ENCODE measurements at places on chromosomes 11 and 22.

GRCh38 chr22:41512421-41513194 lies 31.7 kb downstream of the POLR3H start:
- no peak for DNase-seq

- DNase-seq, result no peak
These were observed 788 bp downstream of the MUC6 start for GRCh38 chr11:1035577-1036283.

- DNase-seq, result no peak
These were observed 134.9 kb upstream of the ZC3H12C start for GRCh38 chr11:109958131-109958820.

GRCh38 chr11:27358296-27358695 lies 4.7 kb downstream of the CCDC34 start:
- DNase-seq, result no peak

DNA sequence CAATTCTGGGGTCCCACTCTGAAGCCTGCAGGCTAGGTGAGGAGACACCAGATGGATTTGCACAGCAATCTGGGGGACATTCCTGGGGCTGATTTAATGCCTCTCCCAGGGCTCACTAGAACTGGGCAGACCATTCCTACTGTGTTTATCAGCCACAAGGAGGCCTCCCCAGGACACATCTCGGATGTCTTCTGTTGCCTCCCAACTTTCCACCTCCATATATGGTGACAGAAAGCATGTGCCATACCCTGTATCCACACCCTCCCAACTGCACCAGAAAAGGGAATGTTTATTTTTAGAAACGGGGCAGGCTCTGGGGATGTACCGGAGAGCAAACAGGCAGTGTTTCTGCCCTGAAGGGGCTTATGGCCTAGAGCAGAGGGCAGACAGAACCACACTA lies 181.8 kb downstream of the CSNK2A3 start:
- no peak for DNase-seq

GRCh38 chr11:762421-763072 lies 14.7 kb downstream of the GATD1 start:
- DNase-seq, result no peak

DNA sequence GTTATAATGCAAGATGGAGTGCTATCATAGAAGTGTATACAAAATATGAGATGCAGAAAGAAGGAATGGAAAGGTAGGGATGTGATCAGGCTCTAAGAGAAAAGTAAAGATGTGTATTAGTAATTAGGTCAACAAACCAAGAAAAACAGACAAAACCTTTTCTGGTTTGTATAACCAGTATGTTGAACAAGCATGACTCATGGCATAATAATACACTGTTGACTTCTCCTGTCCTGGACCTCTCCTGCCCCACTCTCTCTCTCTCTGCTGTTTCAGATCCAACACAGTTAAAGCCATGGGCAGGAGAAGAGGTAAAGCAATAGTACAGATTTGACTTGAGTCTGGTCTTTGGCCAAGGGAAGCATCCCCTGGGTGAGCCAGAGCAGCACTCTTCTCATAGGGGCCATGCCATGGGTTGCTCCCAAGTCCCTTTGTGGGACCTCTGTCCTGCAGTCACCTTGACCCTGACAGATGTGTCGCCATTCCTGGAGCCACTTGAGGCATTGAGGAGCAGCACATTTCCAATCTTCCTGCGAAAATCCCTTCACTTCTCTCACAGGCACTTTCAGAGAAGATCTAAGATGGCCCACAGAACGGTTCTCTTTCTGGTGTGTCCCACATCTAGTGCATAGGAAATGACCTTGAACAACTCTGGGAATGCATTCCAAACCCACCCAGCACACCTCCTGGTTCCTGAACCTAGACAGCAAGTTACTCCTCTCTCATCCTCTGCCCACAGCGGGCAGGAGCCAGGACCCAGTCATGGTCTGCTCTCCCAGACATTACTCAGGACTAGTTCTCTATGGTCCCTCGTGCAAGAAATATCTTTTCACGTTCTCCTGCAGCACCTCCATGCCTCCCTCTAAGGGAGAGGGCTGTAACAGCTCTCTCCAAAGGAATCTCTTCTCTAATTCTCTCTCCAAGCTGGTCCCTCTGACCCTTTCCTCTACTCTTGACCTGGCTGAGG lies 58.2 kb upstream of the PRSS23 start:
- DNase-seq, result no peak

GRCh38 chr11:7551571-7551970 lies 37.8 kb downstream of the PPFIBP2 start:
- no peak for DNase-seq

- no peak for DNase-seq
These were observed 620.1 kb upstream of the KIRREL3 start for GRCh38 chr11:127620671-127621070.

GRCh38 chr11:57116654-57117053 lies 65.1 kb upstream of the LRRC55 start:
- no peak for DNase-seq

- DNase-seq, result peak; percentile 57
These were observed 80.8 kb downstream of the ZC3H12C start for GRCh38 chr11:110173811-110174644.

GRCh38 chr22:36081023-36081431 lies 52.4 kb upstream of the RBFOX2 start:
- no peak for DNase-seq

DNA sequence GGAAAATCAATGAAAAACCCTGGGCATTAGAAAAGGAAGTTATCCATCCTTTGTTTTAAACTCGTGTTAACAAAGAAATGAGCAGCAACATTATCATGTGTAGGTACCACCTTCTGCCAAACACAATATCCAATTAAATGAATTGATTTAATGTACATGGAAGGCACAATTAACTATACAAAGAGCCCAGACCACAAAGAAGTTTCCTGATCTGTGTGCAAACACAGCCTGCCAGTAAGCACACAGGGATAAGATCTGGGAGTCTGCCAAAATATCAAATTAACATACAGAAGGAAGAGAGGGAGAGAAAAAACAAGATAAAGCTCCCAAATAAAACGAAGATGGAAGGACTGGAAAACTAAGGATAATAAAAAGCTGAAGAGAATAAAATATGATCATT lies 54.1 kb upstream of the SLC25A1 start:
- DNase-seq, result no peak

DNA sequence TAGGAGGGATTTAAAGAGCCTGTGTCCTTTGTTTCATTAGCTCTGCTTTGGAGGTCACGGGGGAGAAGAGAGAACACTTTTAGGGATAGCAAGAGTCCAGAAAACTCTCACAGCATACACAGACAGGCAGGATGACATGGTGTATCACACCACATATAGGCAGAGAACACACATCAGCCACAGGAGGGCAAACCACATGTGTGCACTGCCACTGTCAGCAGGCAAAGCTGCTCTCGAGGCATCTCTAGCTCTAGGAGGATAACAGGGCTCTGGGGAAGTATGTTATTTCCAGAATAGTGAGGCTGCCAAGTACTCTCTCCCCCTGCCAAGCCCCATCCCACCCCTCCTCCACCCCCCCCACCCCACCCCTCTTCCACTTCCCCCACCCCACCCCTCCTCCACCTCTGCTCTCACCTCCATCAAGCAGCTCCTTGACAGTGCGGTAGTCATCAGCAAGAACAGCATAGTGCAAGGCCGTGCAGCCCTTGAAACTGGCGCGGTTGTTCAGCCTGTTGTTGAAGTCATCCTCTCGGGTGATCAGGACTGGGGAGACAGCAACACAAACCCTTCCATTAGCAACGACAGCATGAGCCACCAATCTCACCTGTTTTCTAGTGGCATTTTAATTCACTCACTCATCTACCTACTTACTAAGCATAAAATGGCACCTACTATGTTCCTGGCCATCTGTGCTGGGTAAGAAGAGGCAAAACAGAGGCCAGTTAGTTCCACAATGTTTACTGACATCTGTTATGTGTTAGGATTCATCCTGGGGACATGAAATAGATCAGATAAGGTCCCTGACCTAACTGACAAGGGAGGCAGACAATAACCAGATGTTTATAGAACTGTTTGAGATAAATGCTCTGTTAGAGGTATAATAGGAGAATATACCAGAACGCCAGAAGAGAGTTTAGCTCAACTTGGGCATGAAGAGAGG lies 75.6 kb downstream of the CLPB start:
- no peak for DNase-seq

- DNase-seq, result no peak
These were observed 4.8 kb downstream of the ANKK1 start for GRCh38 chr11:113392236-113392921.

DNA sequence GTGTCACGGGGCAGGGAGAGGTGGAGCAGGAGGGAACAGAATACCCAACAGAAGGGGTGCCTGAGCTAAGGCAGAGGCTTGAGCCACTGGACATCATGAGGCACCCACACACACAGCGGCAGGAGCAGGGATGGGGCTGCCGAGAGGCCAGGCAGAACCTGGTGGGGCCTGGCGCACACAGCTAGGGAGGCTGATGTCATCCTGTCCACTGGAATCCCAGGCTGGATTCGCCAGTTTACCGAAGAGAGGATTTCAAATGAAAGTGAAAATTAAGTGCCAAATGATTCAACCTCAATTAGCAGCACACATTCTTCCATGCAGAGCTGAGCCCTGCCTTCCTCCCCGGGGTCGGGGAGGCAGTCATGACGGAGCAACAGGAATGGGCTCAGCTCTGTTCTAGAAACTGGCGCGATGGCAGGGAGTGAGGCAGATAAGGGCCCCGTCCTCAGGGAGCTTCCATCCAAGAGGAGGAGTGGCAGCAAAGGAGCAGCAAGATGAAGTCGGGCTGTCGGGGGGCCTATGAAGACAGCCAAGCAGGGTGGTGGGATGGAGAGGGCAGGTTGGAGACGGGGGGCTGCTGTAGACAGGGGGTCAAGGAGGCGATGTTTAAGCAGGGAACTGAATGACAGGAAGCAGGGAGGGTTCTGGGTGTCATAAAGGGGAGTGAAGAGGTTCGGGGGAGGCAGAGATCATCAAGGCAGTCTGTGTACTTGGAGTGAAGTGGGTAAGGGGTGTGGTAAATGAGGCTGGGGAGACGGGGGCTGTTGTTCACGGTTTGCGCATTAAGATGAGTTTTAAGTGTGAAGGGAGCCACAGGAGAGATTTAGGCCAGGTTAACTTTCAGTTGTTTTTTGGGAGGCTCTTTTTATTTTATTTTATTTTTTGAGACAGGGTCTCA lies 6.4 kb downstream of the RAC2 start:
- no peak for DNase-seq

DNA sequence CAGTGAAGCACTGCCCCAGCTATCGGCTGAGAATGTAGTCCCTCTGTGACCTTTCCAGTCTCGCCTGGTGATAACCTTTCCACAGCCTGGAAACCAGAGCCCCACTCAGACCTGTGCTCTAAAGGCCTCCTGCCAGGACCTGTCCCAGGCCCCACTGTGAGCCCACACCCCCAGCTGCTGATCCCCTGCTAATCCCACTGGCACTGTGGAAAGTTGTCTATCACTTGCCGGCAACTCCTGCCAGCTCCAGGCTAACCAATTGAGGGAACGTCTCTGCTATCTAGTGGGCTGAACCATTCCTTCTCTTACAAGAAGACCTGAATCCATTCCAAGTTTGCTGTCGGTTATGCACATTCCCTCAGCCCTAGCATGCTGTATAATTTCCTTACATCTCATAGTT lies 328.2 kb downstream of the FAM181B start:
- no peak for DNase-seq

- DNase-seq, result peak; percentile 25
These were observed 66.2 kb upstream of the ZC3H12C start for GRCh38 chr11:110026858-110027626.

DNA sequence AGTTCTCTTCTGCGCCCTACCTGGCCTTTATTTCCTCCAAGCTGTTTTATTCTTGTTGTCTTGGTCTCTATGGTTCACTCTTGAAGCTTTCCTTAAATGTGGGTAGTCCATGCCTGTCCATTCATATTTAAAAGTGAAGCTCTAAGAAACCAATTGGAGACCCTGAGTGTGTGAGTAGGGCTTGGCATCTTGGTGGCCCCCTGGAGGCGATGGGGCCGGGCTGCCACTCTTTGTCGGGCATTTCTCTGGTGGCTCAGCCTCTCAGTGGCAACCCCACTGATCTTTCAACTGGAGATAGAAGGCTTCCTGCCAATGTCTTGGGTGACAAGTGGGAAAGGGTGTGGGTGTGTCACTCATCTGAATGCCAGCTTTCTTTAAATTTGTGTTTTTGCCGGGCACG lies 9.1 kb downstream of the TRPT1 start:
- no peak for DNase-seq

GRCh38 chr11:14500181-14500651 lies 605 bp upstream of the COPB1 start:
- peak; percentile 75 for DNase-seq

- DNase-seq, result no peak
These were observed 15.6 kb downstream of the PISD start for GRCh38 chr22:31646186-31647019.

DNA sequence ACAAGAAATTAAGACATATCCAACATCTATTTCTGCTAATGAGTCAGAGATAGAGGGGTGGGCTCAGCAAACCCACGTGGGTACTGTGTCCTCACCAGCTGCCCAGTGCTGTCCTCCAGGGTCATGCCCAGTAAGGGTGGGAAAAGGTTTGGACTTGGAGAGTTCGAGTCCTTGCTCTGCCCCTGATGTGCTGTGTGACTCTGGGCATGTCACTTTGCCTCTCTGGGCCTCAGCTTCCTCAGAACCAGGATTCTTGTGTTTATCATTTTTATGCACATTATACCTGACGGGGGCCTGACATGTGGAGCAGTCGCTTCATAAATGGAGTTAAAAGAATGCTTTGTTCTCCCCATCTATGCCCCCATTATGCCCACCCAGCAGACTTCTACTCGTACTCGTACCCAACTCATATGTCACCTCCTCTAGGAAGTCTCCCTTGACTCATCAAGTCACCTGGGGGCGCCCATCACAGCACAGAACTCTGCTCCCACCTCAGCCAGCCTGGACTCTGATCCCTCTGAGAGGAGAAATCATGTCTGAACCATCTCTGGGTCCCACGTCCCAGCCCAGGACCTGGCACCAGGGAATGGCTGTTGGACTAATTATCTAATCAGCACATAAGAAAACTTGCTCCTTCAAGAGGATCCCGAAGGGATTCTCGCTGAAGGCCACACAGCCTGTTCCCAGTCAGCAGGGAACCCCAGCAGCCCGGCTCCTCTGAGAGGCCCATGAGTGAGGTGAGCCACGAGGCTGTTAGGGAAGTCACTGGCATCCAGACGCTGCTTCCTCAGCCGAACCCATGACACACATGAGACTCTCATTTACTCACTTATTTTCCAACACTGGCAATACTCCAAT lies 38.7 kb upstream of the TSKU start:
- DNase-seq, result no peak

DNA sequence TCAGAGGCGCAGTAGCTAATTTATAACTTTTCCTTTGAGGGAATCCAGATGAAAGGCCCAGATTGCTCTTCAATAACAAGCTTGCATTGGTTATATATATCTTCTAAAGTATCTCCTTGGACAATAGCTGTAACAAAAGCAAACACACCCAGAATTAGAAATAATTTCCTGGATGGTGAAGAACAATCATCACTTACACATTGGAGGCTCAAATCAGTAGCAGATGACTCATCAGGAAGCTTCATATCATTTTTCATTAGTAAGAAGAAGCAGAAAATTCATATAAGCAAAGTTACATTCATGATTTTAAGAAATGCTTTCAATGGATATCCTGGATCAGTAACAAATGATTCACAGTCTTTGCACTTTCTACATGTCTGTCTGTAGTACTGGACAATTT lies 173.6 kb upstream of the CCDC90B start:
- no peak for DNase-seq
